D341Med (cell line): ENCODE measurements at places on chromosomes 3 and 15.

DNA sequence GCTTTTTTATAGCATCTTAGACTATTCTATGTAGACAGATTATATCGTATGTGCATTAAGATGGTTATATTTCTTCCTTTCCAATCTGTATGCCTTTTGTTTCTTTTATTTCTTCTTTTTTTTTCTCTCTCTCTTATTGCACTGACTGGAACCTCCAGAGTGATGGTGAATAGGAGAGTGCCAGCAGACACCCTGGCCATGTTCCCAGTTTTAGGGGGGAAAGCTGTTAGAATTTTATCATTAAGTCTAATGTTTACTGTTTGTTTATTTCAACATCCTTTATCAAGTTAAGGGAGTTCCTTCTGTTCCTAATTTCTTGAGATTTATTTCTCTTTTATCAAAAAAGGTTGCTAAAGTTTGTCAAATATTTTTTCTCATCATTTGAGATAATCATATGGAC, 116.6 kb upstream of the LRTM1 start:
- no peak for DNase-seq

DNA sequence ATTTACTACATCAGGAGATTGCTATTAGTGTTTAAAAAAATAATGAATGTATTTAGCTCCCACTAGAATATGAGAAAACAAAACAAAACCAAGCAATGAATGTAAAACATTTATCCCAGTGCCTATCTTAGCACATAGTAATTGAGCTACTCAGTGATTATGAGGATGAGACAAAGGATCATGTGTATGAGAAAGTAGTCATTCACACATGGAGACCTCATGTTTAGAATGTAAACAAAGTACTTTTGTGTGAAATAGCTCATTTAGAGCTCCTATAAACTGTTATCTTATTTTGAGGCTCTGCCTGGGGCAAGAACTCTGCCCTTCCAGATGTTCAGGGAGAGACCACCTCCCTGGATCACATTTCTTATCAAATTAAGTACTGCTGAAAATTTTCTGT, 236.8 kb downstream of the LRRN1 start:
- DNase-seq, result no peak

DNA sequence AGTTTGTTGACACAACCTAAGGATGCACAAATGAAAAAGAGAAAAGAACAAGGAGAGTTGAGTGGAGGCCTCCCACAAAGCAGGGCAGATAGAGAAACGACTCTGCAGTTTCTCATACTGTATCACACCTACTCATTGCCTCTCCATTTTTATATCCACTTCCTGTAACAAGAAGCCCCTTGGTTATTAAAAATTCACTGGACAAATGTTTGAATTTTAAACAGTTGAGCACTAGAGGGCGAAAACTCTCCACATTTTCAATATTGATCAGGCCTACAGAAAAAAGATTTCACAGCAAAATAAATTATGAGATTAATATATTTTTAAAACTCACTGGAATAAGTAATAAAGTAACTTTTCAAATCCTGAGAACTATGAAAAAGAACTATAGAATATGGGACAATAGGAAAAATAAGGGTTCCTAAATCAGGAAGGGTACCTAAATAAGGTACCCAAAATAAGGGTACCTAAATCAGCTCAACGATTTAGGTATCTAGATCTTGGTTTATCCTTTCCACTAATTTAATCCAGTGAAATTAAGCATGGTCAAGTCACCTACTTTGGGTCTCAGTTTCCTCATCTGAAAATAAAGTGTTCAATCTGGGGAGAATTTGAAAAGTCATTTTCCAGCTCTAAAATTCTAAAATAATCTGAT, 47.0 kb upstream of the PPIB start:
- no peak for DNase-seq

- DNase-seq, result no peak
Measured at GRCh38 chr15:90039996-90040395, 38.9 kb downstream of the ZNF710 start.

DNA sequence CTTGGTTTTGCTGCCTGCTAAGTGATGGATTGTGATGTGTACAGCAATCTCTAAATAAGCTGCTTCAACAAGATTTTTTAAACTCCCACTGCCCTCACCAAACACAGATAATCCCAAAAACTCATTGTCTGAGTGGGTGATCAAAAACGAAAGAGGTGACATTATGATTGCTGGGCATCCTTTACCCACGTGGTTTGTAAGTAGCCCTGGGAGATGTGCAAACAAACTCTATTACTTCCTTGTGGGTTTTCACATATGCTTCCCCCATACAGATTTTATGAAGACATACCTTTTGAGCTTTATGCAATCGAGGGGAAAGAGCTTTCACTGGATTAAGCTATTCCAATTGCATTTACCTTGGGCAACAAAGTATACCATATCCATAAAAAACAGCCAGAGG, 1000.4 kb downstream of the FHIT start:
- DNase-seq, result no peak

DNA sequence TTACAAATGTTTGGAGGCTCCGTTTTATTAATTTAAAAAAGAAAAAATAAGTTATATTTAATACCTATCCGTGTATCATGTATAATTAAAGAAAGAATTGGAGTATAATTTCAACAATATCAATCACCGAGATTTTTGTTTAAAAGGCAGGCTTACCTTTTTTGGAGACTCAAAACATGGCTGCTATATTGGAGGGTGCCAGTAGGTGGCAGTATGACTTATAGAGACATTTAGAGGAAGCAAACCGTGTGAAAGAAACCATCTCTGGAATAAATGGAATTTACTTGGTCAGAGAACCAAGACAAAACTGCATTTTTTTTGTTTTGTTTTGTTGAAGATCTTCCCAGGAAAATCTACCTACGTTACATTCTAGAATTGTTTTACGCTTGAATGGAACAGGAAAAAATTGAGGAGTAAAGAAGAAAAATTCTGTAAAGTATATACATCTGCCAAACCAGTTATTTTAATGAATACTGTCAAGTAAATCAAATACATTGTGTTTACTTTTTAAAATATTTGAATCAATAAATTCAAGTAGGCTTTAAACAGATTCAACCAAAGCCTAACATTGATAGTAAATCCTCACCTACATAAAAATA, 802.6 kb upstream of the ALCAM start:
- no peak for DNase-seq

GRCh38 chr3:152309535-152310307, 41.0 kb downstream of the MBNL1 start:
- DNase-seq, result no peak

GRCh38 chr3:23809840-23810342, 4.1 kb downstream of the UBE2E1 start:
- DNase-seq, result no peak

GRCh38 chr3:57777774-57778173, 21.7 kb downstream of the SLMAP start:
- DNase-seq, result no peak

- DNase-seq, result no peak
Measured at GRCh38 chr3:177474652-177475355, 277.5 kb upstream of the TBL1XR1 start.

DNA sequence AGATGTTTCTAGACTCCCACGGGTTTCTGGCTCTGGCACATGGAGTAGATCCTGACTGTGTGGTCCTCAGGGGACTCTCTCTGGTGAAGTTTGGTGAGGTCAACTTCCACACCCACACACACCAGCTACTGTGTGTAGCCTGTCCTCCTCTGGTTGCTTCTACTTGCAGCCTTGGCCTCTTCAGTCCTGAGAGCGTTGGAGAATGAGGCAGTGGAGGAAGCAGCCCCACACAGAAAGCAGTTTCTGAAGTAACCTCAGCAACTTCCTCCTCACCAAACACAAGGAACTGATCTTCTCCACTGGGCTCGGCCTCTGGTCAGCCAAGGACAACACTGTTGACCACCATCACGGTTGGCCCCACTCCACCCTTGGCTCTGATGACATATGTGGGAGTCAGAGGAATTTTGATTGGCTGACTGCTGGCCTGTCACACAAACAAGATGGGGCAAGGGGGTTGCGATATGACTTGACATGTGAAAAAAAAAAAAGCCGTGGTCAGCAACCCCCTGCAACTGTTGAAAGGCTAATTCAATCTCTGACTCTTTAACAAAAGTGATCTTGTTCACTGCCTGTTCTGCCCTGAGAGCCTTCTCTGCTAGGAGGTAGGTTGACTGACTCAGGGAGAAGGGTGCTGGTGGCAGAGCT, 19.6 kb downstream of the CD86 start:
- DNase-seq, result no peak

- no peak for DNase-seq
Measured at GRCh38 chr3:127691489-127691888, 18.7 kb downstream of the ABTB1 start.

- DNase-seq, result no peak
Measured at GRCh38 chr3:29436612-29437323, 155.9 kb downstream of the RBMS3 start.

DNA sequence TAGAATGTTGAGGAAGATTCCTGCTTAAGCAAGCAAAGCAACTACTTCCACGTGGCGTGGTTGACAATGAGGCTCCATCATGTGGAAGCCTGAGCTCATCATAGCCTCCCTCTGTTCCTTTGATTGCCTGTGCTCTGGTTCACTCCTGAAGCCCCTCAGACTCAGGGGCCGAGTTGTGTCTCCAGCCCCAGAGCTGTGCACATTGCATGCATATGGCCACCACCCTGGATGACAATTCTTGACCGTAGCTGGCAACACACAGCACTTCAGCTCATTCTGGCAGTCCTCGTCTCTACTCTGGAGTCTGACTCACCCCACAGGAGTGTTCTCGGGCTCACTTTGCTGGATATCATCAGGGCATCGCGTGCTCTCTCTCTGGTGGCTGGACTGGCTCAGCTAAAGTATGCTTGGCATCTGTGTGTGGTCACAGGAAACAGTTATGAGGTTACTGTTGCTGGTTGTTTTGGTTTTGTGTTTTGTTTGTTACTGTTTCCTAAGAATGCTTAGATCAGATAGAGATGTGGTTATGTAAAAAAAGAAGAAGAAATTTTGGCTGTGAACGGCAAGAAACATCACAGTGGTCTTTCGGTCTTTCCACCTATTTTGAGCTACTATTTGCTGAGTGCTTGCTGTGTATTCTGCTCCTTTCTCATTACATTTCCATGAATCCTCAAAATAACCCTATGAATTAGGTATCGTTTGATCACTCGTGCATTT, 41.6 kb upstream of the MRPS22 start:
- DNase-seq, result no peak

GRCh38 chr15:34964277-34964676, 5.3 kb downstream of the AQR start:
- DNase-seq, result no peak

DNA sequence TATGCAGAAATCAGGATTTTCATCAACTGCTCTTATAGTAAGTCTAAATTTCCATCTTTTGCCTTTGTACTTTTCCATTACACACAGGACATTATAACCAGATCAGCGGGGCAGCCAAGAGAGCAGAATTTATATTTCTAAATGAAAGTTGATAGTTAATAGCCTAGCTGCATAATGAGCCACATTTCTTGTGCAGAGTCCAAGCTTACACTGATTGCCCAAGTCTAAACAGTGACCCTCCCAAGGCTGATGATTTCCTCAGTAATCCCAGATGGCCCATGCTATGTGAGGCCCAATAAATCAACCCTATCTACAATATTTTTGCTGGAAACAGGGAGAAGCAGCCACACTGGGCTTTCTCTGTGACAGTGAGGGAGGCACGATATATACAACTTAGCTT, 475.8 kb upstream of the KCNMB2 start:
- no peak for DNase-seq

- no peak for DNase-seq
Measured at GRCh38 chr15:98775498-98776230, 127.3 kb downstream of the IGF1R start.

DNA sequence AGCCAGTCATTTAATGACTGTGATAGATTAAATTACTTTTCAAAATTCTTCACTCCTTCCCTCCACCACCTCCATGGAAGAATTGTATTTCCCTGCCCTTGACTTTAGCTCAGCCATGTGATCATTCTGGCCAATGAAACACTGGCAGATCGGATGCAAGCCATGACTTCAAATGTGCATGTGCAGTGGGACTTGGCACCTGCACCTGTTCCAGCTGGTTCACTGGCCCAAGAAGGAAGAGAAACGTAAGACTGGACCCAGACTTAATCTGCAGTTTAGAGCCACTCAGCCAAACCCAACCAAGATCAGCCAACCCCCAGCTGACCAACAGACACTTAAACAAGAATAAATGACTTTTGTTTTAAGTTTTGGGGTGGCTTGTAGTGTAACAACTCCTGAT, 11.8 kb downstream of the DPH3 start:
- DNase-seq, result no peak

DNA sequence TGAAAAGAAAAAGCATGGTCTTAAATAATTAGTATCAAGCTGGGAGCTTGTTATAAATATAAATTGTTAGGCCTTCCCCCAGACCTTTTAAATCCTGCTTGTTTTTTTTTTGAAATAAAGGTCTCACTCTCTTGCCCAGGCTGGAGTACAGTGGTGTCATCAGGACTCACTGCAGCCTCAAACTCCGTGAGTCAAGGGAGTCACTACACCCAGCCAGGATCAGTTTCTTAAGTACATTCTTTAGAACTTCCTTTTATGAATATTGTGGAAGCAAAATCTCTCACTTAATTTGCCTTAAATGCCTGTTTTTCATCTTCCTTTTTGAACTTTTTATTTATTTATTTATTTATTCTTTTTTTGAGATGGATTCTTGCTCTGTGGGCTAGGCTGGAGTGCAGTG, 20.8 kb upstream of the DENND4A start:
- DNase-seq, result no peak

DNA sequence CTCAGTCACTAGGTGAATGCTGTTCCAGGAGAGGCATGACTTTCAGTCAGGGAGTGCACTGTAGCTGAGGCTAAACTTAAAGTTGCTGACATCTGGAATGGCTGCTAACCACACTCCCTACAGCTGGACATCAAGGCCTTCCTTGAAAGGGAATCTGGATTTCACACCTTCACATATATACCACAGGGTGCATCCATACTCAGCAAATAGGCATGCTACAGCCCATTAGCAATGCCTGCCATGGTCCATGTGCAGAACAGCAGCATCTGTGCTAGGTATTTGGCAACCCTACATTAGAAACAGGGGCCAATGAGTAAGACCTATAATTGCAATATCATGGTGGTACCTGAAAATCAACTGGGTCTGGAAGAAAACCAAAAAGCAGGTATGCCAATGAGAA, 74.8 kb downstream of the SNTN start:
- DNase-seq, result no peak
